Activated naive CD4-positive, alpha-beta T cell (primary cell): ENCODE measurements at places on chromosomes 6 and 20.

GRCh38 chr6:121201105-121201504, 133.2 kb downstream of the TBC1D32 start:
- no peak for DNase-seq

DNA sequence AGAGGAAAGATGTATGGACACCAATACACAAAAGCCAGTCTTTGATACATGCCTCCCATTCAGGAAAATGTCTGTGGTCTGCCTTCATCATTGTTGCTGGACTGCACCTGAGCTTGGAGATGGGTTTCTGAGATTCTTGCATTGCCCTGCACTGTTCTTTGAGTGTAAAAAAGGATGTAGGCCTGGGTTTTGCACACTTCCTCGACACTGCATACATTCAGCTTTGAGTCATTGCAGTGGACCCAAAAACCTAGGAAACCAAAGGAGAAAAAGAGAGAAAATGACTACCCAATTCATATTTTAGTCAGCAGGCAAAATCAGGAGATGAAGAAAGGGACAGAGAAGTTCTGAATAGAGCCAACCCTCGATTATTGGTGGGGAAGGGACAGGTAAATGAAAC, 9.0 kb downstream of the TOMM6 start:
- DNase-seq, result no peak

GRCh38 chr20:55740076-55740475, 265.2 kb downstream of the CBLN4 start:
- no peak for DNase-seq

DNA sequence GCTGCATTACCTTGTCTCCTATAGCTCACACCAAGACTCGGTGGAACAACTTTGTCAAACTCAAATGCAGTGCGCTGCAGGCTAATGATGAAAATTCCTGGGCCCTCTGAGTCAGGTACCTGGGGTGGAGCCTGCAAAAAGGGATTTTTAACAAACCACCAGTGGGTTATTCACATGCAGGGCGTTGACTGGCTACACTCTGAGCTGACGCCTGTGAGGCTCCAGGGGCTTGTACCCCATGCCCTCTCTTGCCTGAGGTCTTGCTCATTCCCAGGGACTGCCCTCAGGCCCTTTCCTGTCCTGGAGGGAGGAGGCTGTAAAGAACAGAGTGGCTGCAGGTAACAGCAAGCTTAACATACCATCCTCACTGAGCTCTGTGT, 9.2 kb downstream of the GTSF1L start:
- DNase-seq, result no peak

- no peak for DNase-seq
Observed at GRCh38 chr20:14617123-14617522, 279.7 kb upstream of the FLRT3 start.
